ENCODE measurements at places on chromosomes 3 and 15. TPM values are rescaled to one million over a fixed set of nuclear protein-coding genes. Genes with fewer than 3 reads are reported as not detected.

The TGM5 gene
- not detected for total RNA-seq

The SAMMSON gene
- total RNA-seq: not detected

The FRMD4B gene
- total RNA-seq: 40.3 TPM

The AMIGO3 gene
- total RNA-seq: 0.31 TPM

- H3K27me3 ChIP-seq: no peaks in the 10 kb centered on the region
- no peak for DNase-seq
- peaks cover 6% of the 10 kb centered on the region for H3K4me1 ChIP-seq
These were observed 4.4 kb upstream of the IDH2 start for GRCh38 chr15:90106522-90107117.

GRCh38 chr3:52455283-52456168 lies at the start of gene NISCH:
Gene NISCH, plus strand, starts transcription at chr3:52455604. Its CDS starts 38 bp downstream, at chr3:52455642.
- DNase-seq: peak; percentile 96
- H3K4me3 ChIP-seq: peak within 1 kb of the TSS; percentile 88
- H3K27me3 ChIP-seq: no peaks in the 10 kb centered on the region
- H3K27ac ChIP-seq: peak within 1 kb of the TSS; percentile 88
- peaks cover 28% of the 10 kb centered on the region for H3K4me1 ChIP-seq
- peaks cover 11% of the 10 kb centered on the region for H3K36me3 ChIP-seq

DNA sequence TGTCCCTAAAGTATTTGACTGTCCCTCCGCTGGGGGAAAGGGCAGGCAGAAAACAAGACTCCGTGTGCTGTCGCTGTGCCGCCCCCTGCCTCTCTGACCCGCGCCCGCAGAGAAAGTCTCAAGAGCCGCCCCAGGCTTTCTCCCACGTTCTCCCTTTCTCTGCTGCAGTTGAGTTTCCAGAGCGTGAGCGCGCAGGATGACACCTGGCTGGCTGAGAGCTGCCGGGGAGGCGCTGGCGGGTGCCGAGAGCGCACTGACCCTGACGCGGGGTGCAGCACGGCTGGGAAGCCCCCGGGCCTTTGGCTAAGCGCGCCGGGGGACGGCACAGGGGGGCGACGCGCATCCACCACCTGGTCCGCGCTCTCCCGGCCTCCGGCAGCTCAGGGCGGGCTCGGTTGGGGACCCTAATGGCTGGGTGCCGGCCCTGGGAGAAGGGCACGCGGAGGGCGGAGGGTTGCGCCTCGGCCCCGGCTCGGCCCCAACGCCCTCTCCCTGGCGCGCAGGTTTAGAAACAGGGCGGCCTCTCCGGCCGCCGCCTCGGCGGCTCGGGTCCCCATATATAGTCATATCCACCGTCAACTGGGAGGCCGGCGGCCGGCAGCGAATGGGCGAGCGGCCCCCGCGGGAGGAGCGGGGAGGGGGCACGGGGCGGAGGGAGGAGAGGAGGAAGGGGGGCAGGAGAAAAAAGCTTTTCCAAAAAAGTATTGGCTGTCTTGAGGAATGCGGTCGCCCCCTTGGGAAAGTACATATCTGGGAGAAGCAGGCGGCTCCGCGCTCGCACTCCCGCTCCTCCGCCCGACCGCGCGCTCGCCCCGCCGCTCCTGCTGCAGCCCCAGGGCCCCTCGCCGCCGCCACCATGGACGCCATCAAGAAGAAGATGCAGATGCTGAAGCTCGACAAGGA lies at the start of gene TPM1:
TSS of gene TPM1 (plus strand) at position 774 of the 903 bp plus-strand sequence. CDS start at position 857, 83 bp downstream.
- peaks cover 52% of the 10 kb centered on the region for H3K27me3 ChIP-seq
- no peak within 1 kb of the TSS for H3K27ac ChIP-seq
- DNase-seq: no peak
- H3K36me3 ChIP-seq: no peaks in the 10 kb centered on the region
- H3K4me3 ChIP-seq: no peak within 1 kb of the TSS
- peaks cover 6% of the 10 kb centered on the region for H3K4me1 ChIP-seq

DNA sequence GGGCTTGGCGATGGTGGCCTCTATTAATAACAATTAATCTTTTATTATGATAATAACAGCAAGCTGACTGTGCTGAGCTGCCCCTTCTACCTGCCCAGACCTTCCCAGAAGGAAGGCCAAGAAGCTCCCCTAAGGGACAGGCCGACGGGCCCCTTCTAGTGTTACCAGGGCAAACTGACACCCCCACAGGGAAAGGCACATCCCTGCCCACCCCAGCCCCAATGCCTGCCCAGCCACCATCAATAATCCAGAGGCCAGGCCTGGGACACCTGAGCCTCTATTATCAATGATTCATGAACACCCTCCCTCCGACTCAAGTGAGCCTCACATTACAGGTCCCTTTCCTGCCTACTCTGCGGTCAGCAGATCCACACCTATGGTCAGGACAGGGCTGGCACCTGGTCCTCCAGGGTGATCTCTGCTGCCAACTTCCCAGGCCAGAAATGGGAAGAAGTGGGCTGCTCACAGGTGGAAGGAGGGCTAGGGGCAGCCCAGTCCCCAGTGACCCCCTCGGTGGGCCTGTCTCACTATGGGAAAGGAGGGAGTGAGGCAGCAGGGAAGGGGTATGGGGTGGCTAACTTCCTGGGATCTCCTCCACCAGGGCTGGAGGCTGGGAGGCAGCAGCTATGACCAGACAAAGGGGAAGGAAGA lies 1.8 kb downstream of the TWF2 start:
- H3K27ac ChIP-seq: peak overlapping the region; percentile 83
- H3K4me3 ChIP-seq: peak overlapping the region; percentile 96
- peaks cover 81% of the 10 kb centered on the region for H3K4me1 ChIP-seq
- H3K36me3 ChIP-seq: peaks cover 2% of the 10 kb centered on the region
- H3K27me3 ChIP-seq: no peaks in the 10 kb centered on the region

DNA sequence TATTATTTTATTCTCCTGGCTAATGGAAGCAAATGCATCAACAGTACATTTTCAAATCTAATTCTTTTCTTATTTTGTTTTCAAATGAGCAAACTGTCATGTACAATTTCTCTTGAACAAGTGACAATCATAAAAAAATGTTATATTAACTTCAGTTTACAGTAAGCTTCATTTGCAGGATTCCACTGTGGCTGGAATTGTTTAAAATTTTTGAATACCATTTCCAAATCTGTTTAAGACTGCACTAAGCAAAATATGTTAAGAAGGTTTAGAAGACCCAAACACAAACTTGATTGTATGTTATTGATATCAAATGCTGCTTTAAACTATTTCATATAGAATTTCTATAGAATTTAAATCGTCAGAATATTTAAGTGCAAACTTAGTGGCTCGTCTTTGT lies 92.8 kb downstream of the ZNF280D start:
- H3K27me3 ChIP-seq: no peaks in the 10 kb centered on the region
- DNase-seq: no peak
- no peaks in the 10 kb centered on the region for H3K4me1 ChIP-seq
- no peaks in the 10 kb centered on the region for H3K36me3 ChIP-seq
- no peak overlapping the region for H3K27ac ChIP-seq
